ENCODE measurements at places on chromosomes 7 and 10.

DNA sequence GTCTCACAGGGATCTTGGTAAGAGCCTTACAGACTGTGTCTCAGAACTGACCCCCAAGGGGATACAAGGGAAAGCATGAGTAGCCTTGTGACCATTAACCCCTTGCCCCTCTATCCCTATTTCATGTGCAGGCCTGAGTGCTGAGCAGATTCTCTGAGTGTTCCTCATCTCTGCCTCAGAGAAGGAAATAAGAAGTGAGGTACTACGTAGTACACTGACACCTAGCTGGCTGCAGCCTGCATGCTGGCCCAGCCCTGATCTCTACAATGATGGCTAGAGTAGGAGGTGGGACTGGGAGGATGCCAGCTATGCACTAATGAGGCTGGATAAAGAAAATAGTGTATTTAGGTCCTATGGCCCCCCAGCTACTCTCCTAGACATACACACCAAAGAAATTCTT, 174.9 kb upstream of the HPS1 start:
- DNase-seq = no peak

GRCh38 chr10:101107771-101108170, 23.3 kb upstream of the TLX1 start:
- no peak for DNase-seq

DNA sequence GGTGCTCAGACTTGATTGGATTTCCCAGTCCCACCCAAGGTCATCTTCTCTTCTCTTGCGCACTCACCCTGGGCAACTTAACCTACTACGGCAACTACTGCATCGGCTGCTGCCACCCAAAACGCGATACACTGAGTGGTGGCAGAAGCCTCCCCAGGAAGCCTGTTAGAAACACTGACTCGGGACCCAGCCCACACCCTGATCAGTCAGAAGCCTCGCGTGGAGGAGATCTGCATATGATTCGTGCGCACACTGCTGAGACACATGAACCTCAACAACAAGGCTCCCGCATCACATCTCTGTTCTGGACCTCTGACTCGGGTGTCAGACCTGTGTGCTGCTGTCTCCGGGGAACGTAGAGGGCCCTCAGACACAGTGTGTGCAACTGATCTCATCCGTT, 419.5 kb downstream of the PAXIP1 start:
- DNase-seq = no peak

DNA sequence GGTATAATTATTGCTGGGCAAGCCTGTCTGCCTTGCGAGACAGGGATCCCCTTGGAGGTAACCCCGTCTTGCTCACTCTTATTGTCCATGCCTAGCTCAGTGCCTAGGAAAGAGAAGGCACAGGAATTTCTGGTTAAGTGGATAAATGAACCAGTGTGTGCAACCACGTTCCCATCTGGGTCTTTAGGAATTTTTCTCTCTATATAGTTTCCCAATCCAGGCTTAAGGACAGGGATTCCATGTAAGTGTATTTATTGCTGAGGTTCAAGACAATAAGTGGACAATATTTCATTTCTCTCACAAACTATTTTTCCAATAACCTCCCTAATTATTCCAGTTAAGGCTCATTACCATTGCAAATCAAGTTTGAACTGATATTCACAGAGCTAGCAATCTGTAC, 8.9 kb upstream of the ADAM12 start:
- no peak for DNase-seq

GRCh38 chr7:74026406-74026902, 1.5 kb upstream of the ELN start:
- no peak for DNase-seq

GRCh38 chr10:68043030-68043429, 32.1 kb downstream of the HERC4 start:
- peak; percentile 18 for DNase-seq

GRCh38 chr10:3803927-3804741, 19.1 kb upstream of the KLF6 start:
- DNase-seq = no peak

GRCh38 chr7:155979994-155980393, 167.7 kb upstream of the SHH start:
- DNase-seq = no peak

- no peak for DNase-seq
Observed at GRCh38 chr10:114029655-114030054, 14.0 kb upstream of the ADRB1 start.

GRCh38 chr7:148871030-148871429, 13.1 kb downstream of the EZH2 start:
- no peak for DNase-seq

DNA sequence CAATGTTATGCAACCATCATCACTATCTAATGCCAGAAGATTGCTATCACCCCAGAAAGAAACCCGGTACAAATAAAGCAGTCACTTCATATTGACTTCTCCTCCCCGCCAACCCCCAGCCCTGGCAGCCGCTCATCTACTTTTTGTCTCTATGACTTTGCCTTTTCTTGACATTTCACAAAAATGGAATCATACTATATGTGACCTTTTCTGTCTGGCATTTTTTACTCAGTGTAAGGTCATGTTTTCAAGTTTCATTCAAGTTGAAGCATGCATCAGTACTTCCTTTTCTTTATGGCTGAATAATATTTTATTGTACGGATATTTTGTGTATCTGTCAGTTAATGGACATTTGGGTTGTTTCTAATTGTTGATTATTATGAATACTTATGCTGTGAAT, 28.1 kb downstream of the FHIP2A start:
- DNase-seq = no peak

GRCh38 chr7:1665549-1666316, 4.3 kb upstream of the ELFN1 start:
- peak; percentile 68 for DNase-seq

GRCh38 chr10:18185621-18186020, 45.4 kb downstream of the CACNB2 start:
- no peak for DNase-seq

- DNase-seq = no peak
Observed at GRCh38 chr7:131735101-131735500, 178.7 kb upstream of the PODXL start.

GRCh38 chr10:95229724-95230627, 35.9 kb downstream of the ACSM6 start:
- no peak for DNase-seq

DNA sequence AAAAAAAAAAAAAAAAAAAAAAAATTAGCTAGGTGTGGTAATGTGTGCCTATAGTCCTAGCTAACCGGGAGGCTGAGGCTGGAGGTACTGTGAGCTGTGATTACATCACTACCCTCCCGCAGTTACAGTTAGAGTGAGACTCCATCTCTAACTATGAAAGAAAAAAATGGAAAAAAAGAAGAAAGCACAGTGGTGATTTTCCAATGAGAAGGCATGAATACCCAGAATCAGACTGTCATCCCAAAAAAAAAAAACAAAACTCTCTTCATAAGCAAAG, 269.9 kb upstream of the MKLN1 start:
- DNase-seq = no peak

DNA sequence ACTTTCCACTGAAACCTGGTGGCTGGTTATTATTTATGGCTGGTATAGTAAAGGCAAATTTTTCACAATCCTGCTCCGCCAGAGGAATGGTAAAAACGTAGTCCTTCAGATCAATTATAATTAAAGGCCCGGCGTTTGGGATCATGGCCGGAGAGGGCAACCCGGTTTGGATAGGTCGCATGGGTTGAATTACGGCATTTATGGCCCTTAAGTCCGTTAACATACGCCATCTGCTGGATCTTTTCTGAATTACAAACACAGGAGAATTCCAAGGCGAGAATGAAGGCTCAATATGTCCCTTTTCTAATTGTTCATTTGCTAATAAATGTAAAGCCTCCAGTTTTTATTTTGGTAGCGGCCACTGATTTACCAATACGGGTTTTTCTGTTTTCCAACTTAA, 11.3 kb upstream of the TAS2R3 start:
- DNase-seq = no peak

- DNase-seq = no peak
Observed at GRCh38 chr7:134444198-134444960, 14.5 kb downstream of the AKR1B1 start.

GRCh38 chr10:10644676-10645385, 372.8 kb upstream of the CELF2 start:
- DNase-seq = no peak

GRCh38 chr7:151695951-151696541, 176.4 kb upstream of the RHEB start:
- DNase-seq = no peak

GRCh38 chr10:50497758-50498157, 126.0 kb downstream of the SGMS1 start:
- DNase-seq = peak; percentile 49

DNA sequence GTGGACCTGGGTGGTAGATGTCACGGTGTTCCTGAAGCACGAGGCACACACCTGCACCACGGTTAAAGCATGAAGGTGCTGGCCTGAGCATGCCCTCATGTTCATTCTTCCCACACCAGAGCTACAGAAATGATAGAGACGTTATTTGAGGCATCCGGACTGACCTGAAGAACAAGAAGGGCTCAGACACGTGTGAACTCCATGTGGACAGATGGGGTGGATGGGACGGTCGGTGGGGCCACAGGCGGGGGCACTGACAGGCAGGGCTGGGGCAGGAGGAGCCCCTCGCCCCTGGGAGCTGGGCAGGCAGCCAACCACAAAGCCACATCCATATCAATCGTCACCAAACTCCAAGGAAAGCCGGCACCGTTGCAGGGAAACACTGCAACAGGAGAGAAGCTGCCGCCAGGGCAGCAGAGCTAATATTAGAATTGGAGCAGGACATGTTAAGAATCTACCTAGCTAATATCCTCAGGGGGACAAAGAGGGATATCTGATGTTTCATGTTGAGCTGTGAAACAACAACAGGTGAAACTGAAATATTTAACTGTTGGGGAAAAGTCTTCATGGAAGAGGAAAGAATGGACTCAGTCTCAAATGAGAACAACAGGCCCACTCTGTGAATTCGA, 37.8 kb upstream of the DIP2C start:
- DNase-seq = no peak

DNA sequence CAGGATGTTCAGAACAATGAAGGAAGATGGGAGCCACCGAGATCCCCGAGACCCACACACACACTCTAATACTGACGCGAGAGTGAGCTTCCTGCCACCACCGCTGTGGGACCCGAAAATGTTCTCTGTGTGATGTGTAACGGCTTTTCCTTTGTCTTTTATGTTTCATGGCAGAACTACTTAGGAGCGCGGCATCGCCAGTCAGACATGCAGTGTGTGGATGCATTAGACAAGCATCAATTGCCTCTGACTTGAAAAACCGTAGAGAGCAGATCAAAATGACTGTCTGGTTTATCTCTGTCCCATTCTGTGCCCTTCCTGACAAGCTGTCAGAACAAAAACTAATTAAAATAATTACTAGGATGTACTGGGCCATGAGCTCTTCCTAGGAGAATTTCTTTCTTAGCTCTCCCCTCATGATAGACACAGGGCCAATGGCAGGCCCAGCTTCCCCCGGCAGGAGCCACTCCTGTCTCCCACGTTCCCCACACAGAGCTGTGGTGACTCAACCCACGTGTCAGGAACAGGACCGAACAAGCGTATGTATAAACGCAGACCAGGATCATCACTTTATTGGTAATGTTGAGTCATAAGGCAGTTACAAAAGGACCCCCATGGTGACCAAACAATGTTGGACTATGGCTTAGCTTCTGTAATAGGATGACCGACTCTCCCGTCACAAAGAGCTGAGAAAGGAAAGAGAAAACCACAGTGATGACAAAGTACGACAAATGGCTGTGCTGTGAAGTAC, 705.0 kb downstream of the PARD3 start:
- DNase-seq = no peak

- DNase-seq = no peak
Observed at GRCh38 chr7:100476903-100477870, 1.8 kb downstream of the TSC22D4 start.

GRCh38 chr10:18886102-18886501, 162.5 kb upstream of the MALRD1 start:
- DNase-seq = no peak

GRCh38 chr7:119783799-119784198, 489.2 kb upstream of the KCND2 start:
- no peak for DNase-seq

DNA sequence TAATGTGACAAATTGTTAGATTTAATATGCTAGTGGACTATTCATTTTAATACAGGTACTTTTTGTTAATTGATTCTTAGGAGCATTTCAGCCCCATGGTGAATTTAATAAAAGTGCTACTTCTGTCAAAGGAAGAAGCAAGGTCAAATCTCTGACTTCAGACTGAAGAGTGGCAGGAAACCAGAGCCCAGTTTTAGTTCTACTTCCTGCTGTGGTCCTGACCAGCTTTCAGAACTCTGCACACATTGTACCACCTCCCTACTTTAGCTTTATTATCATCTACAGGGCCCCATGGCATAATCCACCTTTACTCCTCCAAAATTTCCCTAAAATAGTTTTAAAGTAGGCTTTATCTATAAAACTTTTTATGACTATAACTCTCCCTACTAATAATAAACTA, 33.7 kb downstream of the CTTNBP2 start:
- no peak for DNase-seq

GRCh38 chr10:79241629-79241989, 105.7 kb upstream of the PPIF start:
- no peak for DNase-seq

GRCh38 chr7:28595076-28595475, 182.8 kb downstream of the CREB5 start:
- DNase-seq = no peak

DNA sequence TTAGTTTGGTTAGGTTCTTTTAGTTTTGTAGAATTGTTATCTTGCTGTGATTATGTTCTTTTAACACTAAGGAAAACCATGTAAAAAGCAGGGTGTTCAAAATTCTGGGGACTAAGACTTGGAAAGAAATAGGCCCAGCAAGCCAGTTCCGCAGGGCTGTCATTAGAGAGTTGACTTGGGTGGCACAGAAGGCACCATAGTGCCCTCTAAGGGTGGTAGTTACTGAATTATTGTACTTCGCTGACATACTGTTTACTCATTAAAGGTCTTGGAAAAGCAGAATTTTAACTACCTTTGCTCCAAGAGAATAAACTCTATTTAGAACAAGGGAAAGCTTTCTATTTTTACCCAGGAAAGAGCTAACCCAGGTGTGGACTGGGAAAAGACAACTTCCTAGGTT, 86.5 kb downstream of the OTUD1 start:
- DNase-seq = peak; percentile 8

GRCh38 chr7:157652161-157652953, 315.6 kb downstream of the DNAJB6 start:
- no peak for DNase-seq
